ENCODE measurements at places on chromosomes 3 and 15.

GRCh38 chr3:61631108-61631769, 69.9 kb downstream of the PTPRG start:
- DNase-seq = no peak

DNA sequence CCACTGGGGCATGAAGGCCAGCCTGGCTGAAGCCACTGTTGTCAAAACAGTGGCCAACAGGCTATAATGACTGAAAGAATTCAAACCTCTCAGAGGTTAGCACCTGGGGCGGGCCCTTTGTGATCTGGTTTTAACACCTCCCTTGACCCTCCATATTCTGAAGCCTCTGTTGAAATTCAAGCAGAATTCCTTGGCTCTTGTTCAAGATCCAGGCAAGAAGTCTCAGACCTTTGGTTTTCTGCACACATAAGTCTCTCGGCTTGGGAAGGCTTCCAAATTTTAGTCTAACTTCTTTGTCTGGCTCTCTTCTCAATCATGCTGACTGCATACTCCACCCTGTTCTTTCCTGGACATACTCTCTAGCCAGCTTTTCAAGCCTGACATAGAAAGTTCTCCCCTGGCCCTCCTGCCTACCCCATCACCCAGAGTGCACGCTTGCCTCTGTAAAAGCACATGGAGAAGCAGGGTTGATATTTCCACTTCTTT, 144.5 kb downstream of the PDZRN3 start:
- no peak for DNase-seq

- no peak for DNase-seq
Observed at GRCh38 chr3:196688349-196688748, 23.7 kb downstream of the CEP19 start.

- no peak for DNase-seq
Observed at GRCh38 chr3:71310359-71310979, 273.1 kb downstream of the FOXP1 start.

- DNase-seq = no peak
Observed at GRCh38 chr3:195532834-195533233, 10.3 kb downstream of the PPP1R2 start.

- DNase-seq = no peak
Observed at GRCh38 chr15:79294075-79294474, 11.6 kb downstream of the ANKRD34C start.

All from activated naive CD4-positive, alpha-beta T cell treated with anti-CD3 and anti-CD28 coated beads, Interleukin-2, amount 50 U/mL, for 72 hours (primary cell).